ENCODE measurements at places on chromosomes 2 and 18.

DNA sequence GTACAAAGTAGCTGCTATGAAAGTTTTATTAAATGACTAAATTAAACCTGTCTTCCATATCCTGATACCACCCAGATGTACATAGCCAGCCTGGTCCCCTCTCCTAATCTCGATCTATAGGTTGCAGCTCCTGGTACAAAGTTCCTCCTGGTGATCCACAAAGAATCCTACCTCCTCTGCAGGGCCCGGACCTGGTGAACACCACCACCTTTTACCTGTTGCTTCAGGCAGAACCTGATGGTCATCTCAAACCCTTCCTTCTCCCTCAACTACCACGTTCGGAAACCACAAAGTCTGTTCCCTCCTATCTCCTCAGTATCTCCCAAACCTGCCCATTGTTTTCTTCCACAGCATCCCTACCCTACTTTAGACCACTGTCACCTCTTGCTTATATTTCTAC lies 15.5 kb downstream of the FOXI3 start:
- DNase-seq: no peak

DNA sequence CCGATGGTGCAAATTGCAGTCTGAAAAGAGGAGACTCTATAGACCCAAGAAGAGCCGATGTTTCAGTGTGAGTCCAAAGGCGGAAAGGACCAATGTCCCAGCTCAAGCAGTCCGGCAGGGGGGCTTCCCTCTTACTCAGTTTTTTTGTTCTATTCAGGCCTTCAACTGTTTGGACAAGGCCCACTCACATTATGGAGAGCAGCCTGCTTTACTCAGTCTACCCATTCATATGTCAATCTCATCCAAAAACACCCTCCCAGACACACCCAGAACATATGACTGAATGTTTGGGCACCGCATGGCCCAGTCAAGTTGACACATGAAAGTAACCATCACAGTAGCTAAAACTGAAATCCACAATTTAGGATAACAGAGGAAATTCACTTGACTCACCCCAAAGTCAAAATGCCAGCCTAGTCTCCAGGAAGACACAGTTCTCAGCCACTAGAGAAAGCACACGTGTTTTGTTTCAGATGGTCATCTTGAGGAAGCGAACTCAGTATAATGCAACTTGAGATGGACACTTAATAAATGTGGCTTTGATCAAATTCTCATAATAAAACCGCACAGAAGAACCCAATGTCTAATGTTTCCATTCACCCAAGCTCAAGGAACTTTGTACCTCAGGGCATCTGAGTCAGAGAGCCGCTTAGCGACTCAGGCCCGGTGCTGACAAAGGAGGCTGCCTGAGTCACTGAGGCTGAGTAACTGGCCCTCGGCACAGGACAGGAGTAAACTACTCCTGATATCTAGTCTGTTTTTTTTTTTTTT lies 2.4 kb downstream of the FHL2 start:
- no peak for DNase-seq

DNA sequence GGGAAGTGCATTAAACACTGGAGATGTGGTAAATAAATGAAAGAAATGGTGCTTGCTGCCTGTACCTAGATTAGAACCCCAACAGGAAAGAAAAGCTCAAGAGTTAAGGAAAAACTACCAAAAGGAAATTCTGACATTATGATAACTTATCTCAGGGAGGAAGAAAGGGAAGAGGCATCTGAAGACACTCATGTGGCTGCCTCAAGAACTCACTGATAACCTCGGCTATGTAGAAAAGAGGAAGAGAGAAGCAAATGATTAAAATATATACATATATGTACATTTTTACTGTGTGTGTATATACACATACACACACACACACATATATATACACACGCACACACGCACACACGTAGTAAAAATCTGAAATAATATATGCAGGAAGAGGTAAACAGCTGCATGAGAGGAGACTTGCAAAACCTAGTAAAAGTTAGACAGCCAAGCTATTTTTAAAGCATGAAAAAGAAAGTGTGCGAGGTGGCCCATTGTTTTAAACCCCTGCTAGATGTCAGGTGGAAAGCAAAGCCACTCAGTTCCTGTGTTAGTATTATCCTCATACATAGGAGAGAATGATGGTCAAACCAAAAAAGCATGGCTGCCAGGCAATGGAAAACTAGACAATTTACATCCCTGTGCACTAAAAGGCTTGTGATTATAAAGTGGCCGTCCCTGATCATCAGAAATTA lies 483.0 kb upstream of the NRP2 start:
- DNase-seq: no peak

GRCh38 chr2:134149904-134150303 lies 104.0 kb upstream of the MGAT5 start:
- no peak for DNase-seq

DNA sequence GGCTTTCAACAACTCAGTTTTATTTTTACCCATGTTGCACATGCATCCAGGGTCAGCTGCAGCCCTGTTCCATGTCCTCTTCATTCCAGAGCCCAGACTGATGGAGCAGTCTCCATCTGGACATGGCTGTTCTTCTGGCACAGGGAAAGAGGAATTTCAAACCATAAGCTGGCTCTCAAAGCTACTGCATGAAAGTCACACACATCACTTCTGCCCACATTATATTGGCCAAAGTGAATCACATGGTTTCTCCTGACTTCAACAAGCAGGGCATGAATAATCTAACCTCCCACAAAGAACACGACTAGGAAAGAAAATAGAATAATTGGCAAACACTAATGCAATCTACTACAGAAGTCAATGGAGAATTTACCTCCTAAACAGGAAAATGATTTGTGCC lies 94.2 kb downstream of the FTCDNL1 start:
- no peak for DNase-seq

DNA sequence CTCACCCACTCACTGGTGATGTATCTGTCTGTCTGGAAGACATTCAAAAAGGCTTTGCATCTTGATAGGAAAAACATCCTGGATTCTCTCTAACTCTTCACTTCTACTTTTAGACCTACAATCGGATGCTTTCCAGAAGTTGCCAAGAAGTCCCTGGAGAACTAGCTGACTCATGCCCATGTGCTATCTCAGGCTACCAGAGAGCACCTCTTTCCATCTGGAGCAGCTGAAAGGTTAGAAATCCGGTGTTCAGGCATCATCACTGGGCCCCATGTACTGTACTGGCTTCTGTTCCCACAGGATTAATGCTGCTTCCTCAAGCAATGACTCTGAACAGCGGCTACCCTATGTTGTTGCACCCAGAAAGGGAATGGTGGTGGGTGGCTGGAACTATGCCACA lies 259.0 kb downstream of the NBAS start:
- no peak for DNase-seq

GRCh38 chr2:219214786-219215185 lies 4.0 kb downstream of the ABCB6 start:
- no peak for DNase-seq

DNA sequence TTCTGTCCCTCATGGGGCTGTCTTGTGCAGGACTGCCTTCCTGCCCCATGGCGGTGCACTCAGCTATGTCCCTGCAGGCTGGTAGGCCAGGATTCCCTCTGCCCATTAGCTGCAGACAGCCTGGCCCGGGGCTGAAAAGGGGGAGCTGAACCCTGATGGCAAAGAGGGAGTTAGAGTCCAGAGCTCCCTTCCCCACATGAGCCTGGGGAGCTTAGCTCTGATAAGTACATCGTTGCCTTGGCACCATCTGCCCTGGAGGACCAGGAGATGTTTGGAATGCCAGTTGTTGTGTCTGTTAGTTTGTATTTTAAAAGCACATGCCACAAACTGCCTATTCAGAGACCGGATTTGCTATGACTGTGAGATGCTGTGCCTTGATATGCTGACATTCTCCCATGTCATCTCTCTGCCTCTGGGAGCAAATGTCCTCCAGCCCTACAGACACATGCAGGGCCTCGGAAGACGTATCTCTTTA lies 65.1 kb upstream of the AFF3 start:
- no peak for DNase-seq

DNA sequence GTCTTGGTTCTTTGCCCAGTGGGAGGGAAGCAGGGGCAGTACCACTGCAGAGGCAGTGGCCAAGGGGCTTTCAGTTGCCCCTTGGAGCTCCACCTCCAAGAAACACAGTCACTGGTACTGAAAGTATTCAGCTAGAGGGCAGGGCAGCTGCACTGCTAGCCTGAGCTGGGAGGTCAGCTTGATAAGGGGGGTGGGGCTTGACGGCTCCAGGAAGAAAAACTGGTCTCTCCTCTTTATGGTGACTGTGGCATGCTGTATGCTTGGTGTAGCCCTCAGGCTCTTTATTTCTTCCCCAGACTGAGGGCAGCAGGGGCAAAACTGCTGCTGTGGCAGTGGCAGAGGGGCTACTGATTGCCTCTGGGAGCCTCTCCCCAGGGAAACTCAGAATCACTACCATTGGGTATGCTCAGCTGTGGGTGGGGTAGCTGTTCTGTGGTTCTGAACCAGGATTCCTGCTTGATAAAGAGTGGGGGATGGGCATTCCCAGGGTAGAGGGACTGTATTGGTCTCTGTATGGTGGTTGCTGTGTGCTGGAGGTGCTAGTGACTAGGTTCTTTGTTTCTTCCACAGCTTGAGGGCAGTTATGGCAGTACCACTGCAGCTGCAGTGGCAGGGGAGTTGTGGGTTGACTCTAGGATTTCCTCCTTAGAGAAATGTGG lies 134.6 kb upstream of the SCN7A start:
- DNase-seq: no peak

DNA sequence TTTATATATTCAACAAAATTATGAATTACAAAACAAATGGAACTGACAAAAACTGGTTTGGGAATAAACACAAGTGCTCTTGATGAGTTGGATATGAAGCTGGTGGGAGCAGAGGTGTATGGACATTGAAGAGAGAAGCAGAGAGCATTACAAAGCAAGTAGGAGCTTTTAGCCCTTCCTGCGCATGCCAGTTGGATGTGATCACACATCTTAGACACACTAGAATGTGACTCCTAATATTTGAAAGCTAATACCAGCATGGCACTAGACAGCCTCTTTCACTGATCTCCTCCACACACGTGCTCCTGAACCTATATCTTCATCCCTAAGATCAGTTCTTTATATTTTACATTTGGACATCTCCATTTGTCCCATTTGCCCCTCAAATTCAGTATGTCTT lies 298.1 kb downstream of the MTX2 start:
- no peak for DNase-seq

Data from stimulated activated CD4-positive, alpha-beta T cell treated with anti-CD3 and anti-CD28 coated beads, Interleukin-1b, Interleukin-23, amount 100 ng/mL, for 1 hour (primary cell).